Activated naive CD8-positive, alpha-beta T cell treated with anti-CD3 and anti-CD28 coated beads for 36 hours (primary cell): ENCODE measurements at places on chromosomes 5 and 9.

DNA sequence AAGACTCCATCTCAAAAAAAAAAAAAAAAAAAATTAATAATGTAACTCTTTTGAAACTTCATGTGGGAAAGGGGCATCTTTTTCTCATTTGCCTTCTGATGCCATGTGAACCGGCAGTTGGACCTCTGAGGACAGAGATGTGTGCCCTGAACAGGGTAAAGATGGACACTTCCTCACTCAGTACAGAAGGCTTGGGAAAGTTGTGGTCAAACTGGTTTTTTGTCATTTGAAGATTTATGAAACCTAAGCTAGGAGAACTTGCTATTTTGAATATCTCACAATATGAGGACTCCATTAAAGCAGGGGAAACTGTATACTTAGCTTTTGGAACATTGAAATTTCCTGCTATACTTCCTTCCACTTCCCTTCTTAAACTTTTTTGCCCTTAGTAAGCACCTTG is 147.5 kb upstream of the ALDH1B1 start:
- no peak for DNase-seq

DNA sequence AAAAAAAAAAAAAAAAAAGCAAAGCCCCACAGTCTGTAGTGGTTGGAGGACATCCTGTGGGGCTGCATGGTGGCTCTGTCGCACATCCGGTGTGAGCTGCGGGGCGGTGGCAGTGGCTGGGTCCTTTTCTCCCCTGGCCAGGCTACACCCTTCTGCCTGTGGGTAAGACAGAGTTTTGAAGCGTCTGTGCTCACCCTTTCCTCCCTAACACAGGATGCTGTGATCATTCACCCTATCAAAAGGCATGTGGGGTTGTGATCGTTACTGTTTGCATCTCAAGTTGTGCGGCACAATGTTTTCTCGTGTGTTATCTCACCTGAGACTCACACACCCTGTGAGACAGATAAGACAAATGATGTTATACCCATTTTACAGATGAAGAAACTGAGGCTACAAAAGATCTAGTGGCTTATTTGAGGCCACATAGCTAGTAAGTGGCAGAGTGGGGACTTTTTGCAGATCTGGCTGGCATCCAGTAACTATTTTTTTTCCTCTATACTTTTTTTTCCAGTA is 17.5 kb downstream of the IRF1 start:
- peak; percentile 75 for DNase-seq

DNA sequence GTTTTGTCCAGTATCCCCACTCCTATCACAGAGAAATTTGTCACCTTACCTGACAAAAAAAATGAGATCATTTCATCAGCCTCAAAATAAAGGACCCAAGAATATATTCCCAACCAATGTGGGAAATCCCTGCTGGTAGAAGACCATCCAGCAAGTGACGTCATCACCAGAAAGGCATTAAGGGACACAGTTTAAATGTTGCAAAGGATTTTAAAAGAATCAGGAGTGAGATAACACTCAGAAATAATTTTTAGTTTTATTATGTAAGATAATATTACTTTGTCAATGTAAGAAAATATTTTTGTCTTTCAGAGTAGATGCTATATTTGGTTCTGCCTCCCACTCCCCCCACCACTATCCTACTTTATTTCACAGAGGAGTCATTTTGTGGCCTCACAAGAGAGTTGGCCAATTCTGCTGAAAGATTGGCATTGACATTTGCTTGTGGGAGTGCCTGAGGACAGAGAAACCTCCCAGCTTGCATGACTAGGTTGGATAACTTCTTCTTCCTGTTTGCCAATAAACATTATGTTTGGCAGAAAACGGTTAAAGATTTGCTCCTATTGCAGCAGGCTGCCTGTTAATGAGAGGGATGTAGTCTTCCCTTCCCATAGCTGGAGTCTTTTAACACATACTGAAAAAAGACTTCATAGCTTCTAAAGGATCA is 288.6 kb upstream of the DAB2 start:
- no peak for DNase-seq

- no peak for DNase-seq
Observed at GRCh38 chr5:115850744-115851416, 9.1 kb downstream of the AP3S1 start.

DNA sequence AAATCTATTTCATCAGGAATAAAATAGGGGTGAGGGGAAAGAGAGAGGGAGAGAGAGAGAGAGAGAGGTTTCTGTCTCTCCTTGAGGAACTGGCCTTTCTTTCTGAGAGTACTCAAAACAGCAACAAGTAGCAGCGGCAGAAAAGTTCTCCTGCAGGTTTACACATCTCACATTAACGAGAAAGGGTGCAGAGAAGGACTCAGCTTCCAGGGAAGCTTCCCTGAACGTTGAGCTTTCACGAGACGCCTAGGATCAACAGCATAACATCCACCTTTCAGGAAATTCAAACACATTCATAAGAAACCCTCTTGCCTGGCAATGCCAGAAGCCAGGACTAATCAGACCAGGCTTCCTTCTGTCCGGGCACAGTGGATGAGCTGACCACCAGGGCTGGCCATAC is 162.9 kb downstream of the ZDHHC21 start:
- DNase-seq = no peak
